ENCODE measurements at places on chromosomes 1 and 21.

DNA sequence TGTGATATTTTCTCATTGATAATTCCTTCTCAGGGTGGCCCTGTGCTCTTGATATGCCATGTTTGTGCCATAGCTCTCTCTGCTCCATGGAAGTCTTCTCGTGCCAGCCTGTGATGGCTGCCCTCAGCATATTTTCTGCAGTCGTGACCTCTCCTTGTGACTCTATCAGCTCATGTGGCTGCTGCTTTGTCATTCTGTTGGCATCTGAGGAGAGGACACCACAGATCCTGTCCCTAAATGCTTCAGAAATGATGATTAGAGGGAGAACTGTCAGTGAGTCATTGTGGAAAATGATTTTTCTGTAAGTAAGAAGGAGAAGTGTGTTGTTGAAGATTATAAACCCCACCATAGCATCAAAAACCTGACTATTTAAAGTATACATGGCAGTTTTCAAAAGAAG is 286.0 kb downstream of the ADGRL2 start:
- no peak for DNase-seq

GRCh38 chr1:153777648-153778047 is 2.4 kb downstream of the SLC27A3 start:
- DNase-seq, result no peak

DNA sequence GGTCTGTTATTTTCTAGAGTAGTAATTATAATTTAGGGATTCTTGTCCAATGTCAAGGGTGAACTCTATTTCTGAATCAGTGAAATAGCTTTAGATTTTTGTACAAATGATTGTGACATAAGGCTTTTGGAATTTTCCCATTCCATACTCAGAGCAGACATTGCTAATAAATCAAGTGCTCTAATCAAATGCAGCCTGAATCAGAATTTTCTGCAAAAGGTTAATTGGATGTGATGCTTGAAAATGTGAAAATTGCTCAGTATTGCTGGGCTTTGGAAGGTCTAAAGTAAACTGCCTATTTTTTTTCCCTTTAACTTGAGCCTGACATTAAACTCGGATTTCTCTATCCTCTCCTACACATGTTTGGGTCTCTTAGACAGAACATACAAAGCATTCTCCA is 23.2 kb downstream of the SGIP1 start:
- DNase-seq, result no peak

DNA sequence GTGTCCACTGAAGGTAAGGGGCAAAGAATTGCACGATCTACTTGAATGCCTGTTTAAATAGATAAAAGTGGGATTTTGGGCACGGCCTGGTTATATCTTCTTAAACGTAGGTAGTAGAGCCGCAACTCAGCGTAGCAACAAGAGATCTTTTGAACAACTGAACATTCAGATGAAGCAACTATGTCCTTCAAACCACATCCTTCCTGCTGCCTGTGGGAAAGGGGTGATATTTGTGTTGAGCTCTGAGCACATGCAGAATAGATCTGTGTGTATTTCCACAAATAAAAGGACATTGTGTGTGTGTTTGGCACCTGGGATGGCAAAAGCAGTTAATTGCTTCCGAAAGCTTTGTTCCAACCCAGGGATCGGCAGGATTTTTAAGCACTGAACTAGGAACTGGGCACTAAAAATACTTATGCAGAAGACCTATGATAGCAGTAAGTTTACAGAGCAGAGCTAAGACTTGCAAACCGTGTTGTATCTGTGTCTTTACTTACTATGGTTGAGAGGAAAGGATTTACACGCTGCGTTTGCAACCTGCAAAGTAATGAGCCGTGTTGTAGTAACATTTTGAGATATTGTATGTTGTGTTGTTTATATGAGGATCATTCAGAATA is 333.4 kb downstream of the CHRM3 start:
- no peak for DNase-seq

DNA sequence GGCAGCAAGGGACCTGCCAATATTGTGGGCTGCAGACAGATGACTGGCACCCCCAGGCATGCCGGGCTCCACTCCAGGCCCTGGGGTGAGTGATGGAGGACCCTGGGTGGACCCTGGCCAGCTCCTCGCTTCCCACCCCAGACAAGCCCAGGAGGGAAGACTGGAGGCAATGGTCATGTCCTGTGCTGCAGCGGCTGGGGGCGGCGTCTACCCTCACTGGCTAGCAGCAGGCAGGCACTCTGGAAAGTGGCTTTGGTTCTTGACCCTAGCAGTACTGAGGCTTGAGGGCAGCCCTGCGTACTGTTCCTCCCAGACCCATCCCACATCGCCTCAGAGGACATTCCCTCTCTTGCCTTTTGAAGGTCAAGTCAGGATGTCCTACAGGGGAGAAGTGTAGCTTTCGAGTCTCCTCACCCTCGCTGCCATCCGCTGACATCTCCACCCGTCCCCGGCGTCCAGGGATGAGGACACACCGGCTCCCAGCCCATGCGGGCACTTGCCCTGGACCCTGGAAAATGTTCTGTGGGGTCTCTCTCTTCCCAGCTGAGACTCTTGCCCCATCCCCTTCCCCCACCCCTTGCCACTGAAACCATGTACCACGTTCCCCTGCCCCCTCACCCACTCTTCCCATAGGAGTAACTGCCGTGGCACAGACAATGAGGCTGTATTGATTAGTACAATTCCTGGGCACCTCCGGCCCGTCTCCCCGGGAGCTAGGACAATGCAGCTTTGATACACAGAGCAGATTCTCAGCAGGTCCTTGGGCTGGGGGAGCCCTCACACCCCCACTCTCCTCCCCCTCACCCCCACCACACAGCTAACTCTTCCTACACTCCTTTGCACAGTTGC is 15.0 kb downstream of the SLC6A9 start:
- DNase-seq, result no peak

DNA sequence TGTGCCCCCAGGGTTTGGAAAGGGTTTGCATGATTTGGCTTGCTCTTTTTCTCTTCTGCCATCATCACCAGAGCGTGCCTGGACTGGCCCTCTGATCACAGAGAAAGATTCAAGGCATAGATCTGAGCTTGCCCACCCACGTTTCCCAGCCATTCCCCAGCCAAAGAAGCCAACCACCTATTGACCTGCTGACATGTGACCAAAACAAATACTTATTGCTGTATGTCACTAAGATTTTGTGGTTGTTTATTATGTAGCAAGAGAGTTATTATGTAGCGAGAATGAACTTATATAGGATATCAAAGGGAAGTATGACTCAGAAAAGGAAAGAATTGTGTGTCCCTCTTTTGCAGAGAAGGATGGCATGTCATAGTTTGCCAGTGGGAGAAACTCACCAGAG is 59.9 kb downstream of the UBE2U start:
- DNase-seq, result no peak

GRCh38 chr21:45977396-45977795 is 4.2 kb upstream of the COL6A1 start:
- DNase-seq, result no peak

DNA sequence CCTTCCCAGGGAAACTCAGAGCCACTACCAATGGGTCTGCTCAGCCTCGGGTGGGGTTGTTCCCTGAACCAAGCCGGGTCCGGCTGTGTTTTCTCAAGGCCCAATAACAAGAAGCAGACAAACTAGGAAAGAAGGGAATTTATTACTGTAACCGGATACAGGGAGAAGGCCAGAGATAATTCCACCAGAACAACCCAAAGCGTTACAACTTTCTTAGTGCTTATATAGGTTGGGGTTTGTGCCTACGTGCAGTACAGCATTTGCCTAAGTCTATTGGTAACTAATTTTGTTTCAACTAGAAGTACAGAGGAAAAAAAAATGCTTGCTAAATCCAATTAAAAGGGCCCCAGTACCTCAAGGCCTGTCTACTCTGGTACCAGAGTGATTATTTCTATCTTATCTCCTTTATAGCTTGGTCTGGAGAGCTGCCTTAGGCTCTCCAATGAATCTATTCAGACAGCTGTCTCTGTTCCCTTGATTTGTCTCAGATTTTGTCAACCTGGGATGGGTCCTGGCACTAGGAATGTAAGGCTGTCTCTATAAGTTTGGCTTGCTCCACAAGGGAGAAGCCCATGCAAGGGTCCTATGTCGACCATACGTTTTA is 57.3 kb upstream of the CCDC190 start:
- DNase-seq, result no peak

- DNase-seq, result no peak
Measured at GRCh38 chr1:108617008-108617723, 43.7 kb downstream of the HENMT1 start.

DNA sequence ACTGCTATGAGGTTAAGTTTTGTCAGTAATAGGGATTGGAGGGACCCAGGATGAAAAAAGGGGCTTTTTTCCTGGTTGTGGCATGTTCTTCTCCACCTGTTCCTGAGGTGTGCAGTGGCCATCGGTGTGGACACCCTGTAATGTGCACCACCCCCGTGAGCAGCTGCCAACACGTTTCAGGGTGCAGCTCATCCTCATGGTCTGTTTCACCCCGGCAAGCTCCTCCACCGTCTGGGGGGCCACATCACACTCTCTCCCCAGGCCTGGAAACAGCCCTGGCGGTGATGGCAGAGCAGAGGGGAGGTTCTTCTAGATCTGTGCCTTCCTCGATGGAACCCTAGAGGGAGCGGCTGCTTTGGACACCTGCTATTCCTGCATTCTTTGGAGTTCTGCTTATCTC is 435.4 kb downstream of the MATN1 start:
- DNase-seq, result no peak

DNA sequence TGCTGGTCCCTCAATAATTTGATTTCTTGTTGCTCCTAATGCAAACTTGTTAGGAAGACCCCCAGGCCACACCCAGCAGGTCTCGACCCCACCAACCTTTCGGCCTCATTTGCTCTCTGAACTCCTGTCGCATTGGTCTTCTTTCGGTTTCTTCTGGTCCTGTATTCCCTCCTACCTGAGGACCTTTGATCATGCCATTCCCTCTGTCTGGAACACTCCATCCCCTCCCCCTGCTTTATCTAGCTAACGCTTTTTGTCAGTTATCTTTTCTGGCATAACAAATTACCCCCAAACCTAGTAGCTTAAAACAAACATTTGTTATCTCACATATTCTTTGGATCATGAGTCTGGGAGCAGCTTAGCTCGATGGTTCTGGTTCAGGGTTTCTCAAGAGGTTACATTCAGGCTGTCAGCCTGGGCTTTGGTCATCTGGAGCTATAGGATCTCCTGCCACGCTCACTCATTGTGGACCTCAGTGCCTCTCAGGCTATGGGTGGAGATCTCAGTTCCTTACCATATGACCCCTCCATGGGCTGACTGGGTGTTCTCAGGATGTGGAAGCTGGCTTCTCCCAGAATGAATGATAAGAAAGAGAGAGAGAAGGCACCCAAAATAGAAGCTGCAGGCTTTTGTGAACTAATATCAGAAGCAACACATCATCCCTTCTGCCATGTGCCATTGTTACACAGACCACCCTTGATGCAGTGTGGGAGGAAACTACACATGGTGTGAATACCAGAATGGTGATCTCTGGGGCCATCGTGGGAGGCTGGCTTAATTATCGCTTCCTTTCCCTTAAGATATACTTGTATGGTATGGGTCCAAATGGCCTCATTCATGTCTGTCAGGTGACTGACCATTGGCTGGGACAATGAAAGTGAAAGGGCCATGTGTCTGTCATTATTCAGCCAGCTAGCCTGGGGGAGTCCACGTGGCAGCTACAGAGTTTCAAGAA is 29.1 kb upstream of the BCAR3 start:
- no peak for DNase-seq

DNA sequence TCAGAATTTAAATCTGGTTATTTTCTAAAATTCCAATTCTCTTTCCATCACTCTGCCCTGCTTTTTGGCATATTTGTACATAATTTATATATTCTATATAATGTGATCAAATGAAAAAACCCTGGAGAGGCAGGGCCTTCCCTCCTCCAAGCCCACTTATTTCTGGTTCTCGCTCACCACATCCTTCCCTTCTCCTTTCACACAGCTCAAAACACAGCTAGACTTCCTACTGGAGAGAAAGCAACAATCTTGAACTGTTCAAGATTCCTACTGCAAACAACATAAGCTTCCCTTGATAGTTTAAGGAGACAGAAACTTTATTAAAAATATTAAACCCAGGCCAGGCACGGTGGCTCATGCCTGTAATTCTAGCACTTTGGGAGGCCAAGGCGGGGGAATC is 7.6 kb upstream of the AIM2 start:
- DNase-seq, result no peak

GRCh38 chr1:216020743-216021345 is 402.4 kb downstream of the USH2A start:
- DNase-seq, result no peak

DNA sequence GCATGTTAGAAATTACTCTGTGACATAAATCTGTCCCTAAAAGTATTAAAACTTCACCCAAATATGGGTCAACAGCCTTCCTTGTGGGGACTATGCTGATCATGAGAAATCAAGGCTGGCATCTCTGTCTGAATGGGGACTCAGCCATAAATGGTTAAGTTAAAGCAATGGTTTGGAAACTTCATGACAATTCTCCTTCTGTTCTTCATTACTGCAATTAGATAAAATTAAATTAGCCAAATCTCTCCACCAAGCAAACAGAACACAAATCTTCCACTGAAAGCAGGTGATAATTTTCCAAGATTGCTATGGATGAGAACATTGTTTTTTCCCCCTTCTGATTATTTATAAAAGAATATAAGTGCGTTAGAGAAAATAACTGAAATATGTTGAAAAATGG is 346.1 kb downstream of the KCNH1 start:
- DNase-seq, result no peak

GRCh38 chr1:24946861-24947658 is 17.0 kb upstream of the RUNX3 start:
- DNase-seq, result no peak

DNA sequence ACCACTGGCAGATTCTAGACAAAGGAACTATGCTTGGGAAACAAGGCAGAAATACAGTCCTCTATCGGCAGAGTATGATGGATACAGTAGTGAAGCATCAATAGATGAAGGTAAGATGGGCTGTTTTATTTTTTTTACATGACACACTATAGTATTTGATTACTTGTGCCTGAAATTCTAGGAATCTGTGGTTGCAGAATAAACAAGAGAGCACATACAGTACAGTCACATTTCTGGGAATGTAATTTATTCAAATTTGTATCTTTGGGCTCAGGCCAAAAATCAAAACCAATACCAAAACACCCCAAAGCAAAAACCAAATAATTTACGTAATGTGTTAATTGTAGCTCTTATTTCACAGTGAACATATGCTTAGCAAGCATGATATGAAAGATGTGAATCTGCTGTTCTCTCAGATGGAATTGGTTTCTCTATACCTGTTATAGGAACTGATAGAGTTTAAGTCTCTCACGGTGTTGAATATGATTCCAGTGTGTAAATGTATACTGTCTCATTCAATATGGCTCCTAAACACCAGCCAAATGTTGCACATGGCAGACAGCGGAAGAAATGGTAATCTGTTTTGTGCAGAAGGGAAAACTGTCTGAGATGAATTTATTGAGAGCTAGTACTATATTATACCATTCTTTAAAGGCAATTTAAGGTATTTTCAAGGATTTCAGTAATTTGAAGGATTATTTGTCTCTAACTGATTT is 83.3 kb downstream of the SYT14 start:
- DNase-seq, result no peak

- no peak for DNase-seq
Measured at GRCh38 chr1:29569971-29570634, 333.8 kb downstream of the PTPRU start.

DNA sequence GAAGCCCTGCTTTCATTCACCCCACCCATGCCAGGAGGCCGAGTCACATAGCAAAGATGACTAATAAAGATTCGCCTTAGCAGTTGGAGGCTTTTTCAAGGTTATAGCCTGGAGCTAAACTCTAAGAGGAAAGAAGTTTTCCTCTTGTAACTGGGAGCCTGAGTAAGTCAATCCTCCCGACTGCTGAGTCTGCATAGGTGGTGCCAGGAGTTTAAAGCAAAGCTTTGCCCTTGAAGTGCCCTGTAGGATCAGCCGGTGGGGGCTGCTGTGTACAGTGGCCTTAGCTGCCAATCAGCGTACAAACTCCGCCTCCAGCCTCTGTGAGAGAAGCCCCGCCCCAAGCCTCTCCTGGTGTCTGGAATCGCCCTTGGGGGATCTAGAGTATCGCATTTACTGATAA is 147.5 kb upstream of the SPATA6 start:
- DNase-seq, result no peak

Data from NCI-H2081 treated with DMSO at 0.1 percent for 48 hours (cell line).